ENCODE measurements at places on chromosomes 3 and 15.

DNA sequence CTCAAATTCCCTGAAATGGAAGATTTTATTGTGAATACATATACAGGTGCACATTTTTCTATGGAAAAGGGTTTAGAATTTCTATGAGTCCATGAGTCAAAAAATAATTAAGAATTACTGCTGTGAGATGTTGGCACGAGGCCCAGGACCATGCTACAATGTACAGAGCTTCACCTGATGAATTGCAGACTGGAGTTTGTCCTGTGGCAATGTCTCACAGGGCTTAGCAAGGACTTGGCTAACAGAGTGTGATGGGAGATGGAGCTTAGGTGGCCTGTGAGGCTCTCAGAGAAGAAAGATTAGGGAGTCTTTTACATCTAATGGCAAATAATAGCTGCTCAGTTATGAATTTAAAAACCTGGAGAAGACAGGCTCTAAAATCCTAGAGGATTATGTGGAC is 219.5 kb upstream of the CBLB start:
- no peak for DNase-seq

DNA sequence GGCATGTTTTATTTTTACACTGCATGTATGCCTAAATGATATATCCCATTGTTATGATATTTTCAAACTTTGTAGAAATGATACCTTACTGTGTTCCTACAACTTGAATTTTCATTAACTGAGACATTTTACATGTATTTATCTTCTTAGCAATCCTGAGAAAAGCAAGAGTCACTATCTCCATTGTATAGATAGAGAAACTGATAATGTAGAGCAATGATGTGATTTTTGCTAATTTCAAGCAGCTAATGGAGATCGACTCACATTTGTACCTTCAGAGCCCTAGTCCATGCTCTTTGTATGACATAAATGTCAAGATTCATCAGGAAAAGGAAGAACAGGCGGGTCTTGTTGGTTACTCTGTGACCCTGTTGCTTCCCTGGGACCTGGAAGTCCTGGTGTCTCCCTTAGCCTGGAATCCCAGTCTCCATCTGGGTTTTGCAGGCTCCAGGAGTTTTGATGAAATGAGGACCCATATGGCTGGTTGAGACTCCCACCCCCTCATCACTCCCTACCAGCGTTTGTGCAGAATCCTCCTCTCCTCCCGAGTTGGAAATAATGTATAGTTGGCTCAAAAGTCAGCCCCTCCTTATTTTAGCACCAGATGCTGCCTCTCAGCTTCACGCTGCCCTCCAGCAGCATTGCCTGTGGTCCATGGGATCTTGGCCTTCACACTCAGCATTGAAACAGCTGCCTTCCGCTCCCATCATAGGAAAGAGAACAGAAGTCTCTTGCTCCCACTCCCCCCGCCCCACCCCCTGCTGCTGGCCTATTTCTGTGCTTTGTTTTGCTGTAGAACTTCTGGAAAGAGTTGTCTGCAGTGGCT is 67.1 kb downstream of the APBA2 start:
- DNase-seq, result no peak

DNA sequence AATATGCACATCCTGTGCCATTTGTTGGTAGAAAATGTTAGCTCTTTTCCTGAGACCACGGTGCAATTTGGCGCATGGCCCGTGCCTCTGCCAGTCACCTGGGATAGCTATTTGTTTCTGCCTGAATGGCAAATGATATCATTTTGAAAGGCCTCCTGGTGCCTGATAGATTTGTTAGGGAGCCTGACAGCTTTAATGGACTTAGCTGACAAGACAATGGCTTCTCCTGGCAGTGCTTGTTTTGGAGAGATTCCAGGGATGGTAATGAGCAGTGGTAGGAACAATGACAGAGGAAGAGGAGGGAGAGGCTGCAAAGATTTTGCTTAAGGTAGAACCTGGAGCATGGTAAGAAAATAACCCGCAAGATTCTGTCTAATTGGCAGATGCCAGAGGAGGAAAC is 268.5 kb downstream of the CLSTN2 start:
- DNase-seq, result no peak

- no peak for DNase-seq
Measured at GRCh38 chr15:52789008-52789600, 1.0 kb downstream of the ONECUT1 start.

GRCh38 chr3:158368271-158368670 is 202.7 kb upstream of the MLF1 start:
- no peak for DNase-seq

DNA sequence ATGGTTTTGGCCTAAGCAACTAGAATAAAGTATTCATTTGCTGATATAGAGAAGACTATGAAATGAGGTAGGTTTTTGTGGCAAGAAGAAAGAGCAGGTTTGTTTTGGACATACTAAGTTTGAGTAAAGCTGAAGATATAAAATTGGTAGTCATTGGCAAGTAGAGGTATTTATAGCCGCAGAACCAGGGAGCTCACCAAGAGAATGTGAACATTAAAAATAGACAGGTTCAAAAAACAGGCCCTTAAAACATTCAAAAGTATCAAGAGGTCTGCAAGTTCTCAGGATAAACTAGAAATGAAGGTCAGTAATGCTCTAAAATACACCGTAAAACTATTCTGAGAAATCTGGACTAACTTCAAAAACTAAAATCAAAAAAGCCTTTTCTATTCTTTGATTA is 240.7 kb downstream of the SCAPER start:
- no peak for DNase-seq

GRCh38 chr15:89910891-89911626 is 1.7 kb downstream of the ARPIN start:
- DNase-seq, result no peak

DNA sequence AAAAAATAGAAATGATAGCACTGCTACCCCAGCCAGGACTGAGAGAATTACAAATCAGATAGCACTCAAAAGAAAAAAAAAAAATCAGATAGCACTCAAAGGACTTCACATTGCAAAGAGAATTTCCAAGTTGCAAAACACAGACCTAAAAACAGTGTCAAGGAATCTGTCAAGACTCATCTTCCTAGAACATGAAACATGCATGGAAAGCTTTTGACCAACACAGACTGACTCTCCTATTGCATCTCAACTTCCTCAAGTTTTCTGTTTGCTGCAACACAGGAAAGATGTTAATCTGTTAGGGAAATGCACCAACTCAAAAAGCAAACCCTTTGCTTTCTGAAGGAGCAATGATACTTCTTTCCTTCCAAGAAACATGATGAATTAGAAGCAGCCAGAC is 42.3 kb downstream of the RAB27A start:
- DNase-seq, result no peak

GRCh38 chr3:134453631-134454030 is 32.2 kb downstream of the ANAPC13 start:
- no peak for DNase-seq

- DNase-seq, result no peak
Measured at GRCh38 chr3:85090495-85090894, 131.7 kb downstream of the CADM2 start.

DNA sequence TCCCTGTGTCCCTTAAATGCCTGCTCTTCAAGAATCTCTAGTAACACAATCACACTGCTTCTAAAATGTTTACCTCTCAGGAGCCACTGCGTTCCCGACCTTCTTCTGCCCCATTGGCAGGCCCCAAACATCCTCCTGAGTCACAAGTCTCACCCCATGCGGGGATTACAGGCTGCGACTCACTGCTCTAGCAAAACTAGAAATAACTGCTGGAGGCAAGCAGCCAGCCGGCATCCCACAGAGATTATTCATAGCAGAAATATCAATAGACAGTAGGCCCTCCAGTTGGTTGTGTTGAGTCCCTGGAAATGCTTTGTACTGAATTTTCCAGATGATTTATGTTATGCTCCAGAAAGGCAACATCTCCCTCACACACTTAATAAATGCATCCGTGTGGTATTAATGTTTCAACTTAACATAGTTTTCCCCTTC is 64.8 kb downstream of the RFTN1 start:
- DNase-seq, result no peak

GRCh38 chr15:56977232-56977631 is 58.8 kb downstream of the TCF12 start:
- DNase-seq, result no peak

GRCh38 chr15:99440551-99441443 is 125.0 kb upstream of the MEF2A start:
- DNase-seq, result no peak

DNA sequence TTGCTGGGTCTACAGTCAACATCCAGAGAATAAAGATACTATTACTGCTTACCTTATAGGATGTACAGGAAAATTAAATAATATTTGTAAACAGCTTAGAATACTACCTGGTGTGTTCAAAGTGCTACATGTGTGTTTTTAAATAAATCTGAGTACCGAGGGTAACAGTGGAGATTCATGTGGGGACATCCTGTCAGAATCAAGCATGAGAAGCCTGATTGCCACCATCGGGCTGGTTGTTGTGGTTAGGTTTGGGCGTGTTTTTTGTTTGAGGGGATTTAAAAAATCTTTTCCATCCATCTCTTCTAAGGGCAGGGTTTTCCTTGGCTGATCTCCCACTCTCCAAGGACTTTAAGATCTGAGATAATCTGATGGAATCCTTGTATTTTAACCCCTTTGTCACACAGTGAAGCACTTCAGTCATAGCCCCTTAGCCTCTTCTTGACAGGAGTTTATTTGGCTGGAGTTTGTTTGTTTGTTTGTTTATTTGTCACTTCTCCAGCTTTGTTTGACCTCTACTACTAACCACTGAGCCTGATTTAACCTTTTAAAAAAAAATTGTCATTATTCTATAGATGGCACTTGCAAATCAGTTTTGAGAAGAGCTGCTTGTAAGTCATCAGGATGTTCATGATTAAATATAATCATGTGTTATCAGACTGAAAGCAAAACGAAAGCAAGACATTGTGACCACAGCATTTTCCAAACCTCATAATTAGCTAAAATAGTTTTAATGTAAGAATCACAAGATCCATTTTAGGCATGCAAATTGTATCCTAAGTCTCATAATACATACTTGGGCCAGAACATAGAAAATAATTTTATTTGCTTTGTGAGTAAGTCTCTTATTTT is 72.8 kb upstream of the RARB start:
- no peak for DNase-seq

- DNase-seq, result no peak
Measured at GRCh38 chr3:193391902-193392301, 13.3 kb upstream of the ATP13A5 start.

- DNase-seq, result no peak
Measured at GRCh38 chr3:160473221-160473620, 23.6 kb upstream of the TRIM59 start.
